ENCODE measurements at places on chromosomes 5 and 9. TPM values are rescaled to one million over a fixed set of nuclear protein-coding genes. Genes with fewer than 3 reads are reported as not detected.

OR1Q1 gene
- total RNA-seq, result not detected

PCDHGA5 gene
- total RNA-seq, result 1.4 TPM

LCN2 gene
- total RNA-seq, result 4.4 TPM

CD274 gene
- total RNA-seq, result 4.6 TPM

KIF12 gene
- total RNA-seq, result 1.5 TPM

Data from A375 (cell line).